ENCODE measurements at places on chromosomes 12 and 14. TPM values are rescaled to one million over a fixed set of nuclear protein-coding genes. Genes with fewer than 3 reads are reported as not detected.
A peak's percentile ranks its signal among the peaks of the same experiment; 100 is the strongest.

GRCh38 chr12:12167847-12168246 is 97.1 kb downstream of the BCL2L14 start:
- H3K27me3 ChIP-seq: no peaks in the 10 kb centered on the region
- DNase-seq: no peak
- peaks cover 24% of the 10 kb centered on the region for H3K4me1 ChIP-seq
- H3K4me3 ChIP-seq: no peak overlapping the region
- peaks cover 6% of the 10 kb centered on the region for H3K36me3 ChIP-seq
- H3K27ac ChIP-seq: no peak overlapping the region

DNA sequence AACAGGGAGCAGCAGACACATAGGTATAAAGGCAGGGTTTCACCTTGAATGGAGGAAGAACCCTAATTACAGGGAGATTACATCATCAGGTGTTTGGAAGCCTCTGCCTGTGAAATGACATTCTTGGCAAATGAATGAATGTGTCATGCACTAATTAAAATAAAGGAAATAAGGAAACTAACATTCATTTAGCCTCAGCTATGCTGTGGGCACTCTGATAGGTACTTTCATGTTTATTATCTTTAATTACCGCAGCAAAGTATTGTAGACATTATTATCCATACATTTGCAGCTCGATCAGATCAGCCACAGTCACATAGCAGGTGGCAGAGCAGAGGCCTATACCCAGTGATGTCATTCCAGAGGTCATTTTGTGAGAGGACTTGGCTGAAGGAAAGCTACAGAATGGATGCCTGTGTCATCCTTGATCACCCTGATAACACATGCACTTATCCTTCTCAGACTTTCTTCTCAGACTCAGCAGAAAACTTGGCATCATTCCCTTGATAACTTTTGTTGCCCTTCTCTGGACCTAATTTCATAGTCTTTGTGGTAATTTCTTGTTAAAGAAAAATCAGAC is 18.4 kb downstream of the ZNF664 start:
- peaks cover 43% of the 10 kb centered on the region for H3K4me1 ChIP-seq
- H3K36me3 ChIP-seq: peaks cover 13% of the 10 kb centered on the region
- no peak for DNase-seq
- H3K27ac ChIP-seq: no peak overlapping the region

The MMP17 gene
- 90.9 TPM for total RNA-seq

The WSCD2 gene
- 1.4 TPM for total RNA-seq

DNA sequence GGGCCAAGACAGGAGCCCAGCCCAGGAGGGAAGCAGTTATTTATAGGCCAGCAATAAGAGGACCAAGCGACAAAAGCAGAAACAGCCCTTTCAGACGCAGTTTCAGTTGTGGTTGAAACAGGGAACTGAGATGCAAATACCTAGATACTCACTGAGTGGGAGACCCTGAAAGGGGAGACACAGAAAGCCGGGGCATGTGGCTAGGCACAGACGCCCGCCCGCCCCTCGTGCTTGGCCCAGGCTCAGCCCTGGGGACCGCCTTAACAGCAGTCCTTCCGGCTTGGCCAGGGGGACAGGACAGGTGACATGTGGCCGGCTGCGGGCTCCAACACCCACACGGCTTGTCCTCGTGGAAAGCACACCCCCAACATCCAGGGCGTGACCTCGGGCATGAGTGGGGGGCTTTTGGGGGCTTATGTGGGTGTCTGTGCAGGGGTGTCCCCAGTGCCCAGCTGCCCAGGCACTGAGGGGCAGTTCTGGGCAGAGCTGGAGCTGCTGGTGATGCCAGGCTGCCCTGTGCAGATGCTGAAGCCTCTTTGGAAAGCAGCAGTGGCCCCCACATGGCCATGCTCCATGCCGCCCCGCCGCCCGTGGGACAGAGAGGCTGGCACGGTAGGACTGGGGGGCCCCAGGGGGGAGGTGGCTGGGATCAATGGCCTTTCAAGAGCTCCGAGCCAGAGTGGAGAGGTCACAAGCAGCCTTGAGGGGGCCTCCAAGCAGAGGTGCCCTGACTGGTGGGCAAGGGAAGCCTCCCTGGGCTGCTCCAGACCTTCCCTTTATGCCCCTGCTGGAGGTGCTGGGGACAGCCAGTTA is 2.1 kb downstream of the PLD4 start:
- no peak overlapping the region for H3K27ac ChIP-seq
- H3K4me3 ChIP-seq: no peak overlapping the region
- peaks cover 20% of the 10 kb centered on the region for H3K27me3 ChIP-seq
- DNase-seq: no peak

GRCh38 chr14:64266239-64266638 is 27.9 kb downstream of the ESR2 start:
- H3K27ac ChIP-seq: no peak overlapping the region
- H3K27me3 ChIP-seq: no peaks in the 10 kb centered on the region
- no peak for DNase-seq
- H3K4me3 ChIP-seq: no peak overlapping the region

The STYK1 gene
- not detected for total RNA-seq

The MYO1A gene
- 0.40 TPM for total RNA-seq

GRCh38 chr14:39310051-39310450 is 76.3 kb downstream of the MIA2 start:
- no peaks in the 10 kb centered on the region for H3K27me3 ChIP-seq
- H3K4me3 ChIP-seq: no peak overlapping the region
- no peaks in the 10 kb centered on the region for H3K36me3 ChIP-seq
- no peak overlapping the region for H3K27ac ChIP-seq
- no peaks in the 10 kb centered on the region for H3K4me1 ChIP-seq

The ANKS1B gene
- 8.4 TPM for total RNA-seq

DNA sequence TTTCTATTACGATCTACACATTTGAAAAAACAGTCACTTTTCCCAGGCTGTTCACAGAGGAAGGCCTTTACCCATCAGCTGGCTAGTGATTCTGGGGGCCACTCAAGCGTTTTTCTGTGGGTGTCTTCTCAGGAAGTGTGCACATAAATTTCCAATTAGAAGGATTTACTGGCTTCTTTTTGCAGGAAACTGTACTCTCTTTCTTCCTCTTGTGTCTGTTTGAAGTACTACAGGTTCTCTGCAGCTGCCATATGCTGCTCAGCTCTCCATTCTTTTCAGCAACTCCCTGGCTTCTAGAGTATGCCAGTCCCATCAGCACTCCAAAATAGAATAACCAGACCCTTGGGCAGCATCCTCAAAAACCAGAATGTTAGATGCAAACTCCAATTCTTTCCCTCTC is 110.4 kb upstream of the NAV3 start:
- no peaks in the 10 kb centered on the region for H3K4me1 ChIP-seq
- no peak overlapping the region for H3K27ac ChIP-seq
- no peaks in the 10 kb centered on the region for H3K27me3 ChIP-seq
- no peaks in the 10 kb centered on the region for H3K36me3 ChIP-seq

The LRRK2 gene
- 2.1 TPM for total RNA-seq

GRCh38 chr12:11561411-11561810 is 88.1 kb upstream of the ETV6 start:
- H3K36me3 ChIP-seq: no peaks in the 10 kb centered on the region
- H3K27ac ChIP-seq: no peak overlapping the region
- no peak for DNase-seq

DNA sequence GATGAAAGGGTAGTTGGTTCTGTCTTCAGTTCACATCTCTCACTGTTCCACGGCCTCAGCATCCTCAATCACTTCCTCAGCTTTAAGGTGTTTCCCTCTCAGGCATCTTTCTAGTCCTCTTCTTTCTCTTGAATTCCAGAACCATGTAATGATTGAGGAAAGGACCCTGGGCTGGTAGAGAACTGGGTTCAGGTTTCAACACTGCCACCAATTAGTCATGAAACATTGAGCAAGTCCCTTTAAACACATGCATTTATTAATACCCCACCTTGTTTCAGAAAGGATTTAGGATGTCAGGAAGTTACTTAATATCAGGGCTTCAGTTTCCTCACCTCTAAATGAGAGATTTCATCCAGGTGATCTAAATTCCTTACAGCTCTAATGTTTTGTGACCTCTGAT is 7.2 kb downstream of the DMAC2L start:
- no peak for DNase-seq
- H3K27ac ChIP-seq: no peak overlapping the region
- H3K4me3 ChIP-seq: no peak overlapping the region
- H3K4me1 ChIP-seq: peaks cover 9% of the 10 kb centered on the region

The TUNAR gene
- total RNA-seq: 4.4 TPM

The PLD4 gene
- total RNA-seq: 0.02 TPM

DNA sequence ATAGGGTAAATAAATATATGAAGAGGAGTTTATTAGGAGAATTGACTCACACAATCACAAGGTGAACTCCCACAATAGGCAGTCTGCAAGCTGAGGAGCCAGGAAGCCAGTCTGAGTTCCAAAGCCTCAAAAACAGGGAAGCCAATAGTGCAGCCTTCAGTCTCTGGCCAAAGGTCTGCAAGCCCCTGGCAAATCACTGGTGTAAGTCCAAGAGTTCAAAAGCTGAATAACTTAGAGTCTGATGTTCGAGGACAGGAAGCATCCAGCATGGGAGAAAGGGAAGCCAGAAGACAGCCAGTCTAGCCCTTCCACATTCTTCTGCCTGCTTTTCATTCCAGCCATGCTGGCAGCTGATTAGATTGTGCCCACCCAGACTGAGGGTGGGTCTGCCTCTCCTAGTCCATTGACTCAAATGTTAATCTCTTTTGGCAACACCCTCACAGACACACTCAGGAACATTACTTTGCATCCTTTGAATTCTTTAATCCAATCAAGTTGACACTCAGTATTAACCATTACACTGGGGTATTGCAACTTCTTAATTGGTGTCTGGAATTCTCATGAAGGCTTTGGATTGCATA is 736.5 kb upstream of the LMO3 start:
- H3K4me3 ChIP-seq: no peak overlapping the region
- no peaks in the 10 kb centered on the region for H3K36me3 ChIP-seq
- H3K27ac ChIP-seq: no peak overlapping the region
- peaks cover 8% of the 10 kb centered on the region for H3K4me1 ChIP-seq
- DNase-seq: no peak

The LIN7A gene
- 5.8 TPM for total RNA-seq

DNA sequence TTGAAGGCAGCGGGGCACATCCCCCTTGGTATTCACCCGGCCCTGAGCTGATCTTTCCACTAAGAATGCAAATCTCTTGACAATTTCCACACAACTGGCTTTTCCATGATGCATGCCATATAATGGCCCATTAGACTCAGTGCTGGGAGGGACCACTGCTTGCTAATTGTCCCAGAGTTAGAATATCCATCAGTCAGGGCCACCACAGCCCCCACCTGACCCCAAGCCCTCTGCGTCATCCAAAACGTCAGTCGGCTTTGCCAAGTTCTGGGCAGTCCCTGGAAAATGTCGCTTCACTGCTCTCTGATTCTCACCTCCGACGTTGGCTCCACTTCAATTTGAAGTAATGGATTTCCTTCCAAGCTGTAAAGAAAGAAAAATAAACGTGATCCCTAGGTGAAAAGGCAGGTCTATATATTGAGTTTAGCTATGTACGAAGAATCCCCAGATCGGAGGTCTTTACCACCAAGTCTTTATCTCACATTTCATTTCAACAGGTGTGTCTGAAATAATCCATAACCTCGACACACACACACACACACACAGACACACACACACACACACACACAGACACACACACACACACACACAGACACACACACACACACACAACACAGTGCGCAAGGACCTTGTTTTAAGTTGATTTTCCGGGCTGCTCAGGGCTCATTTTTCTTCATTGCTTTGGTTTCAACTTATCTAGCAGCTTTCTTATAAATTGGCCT is 165.5 kb upstream of the NOS1 start:
- H3K27me3 ChIP-seq: peaks cover 23% of the 10 kb centered on the region
- peaks cover 12% of the 10 kb centered on the region for H3K4me1 ChIP-seq
- no peak for DNase-seq

DNA sequence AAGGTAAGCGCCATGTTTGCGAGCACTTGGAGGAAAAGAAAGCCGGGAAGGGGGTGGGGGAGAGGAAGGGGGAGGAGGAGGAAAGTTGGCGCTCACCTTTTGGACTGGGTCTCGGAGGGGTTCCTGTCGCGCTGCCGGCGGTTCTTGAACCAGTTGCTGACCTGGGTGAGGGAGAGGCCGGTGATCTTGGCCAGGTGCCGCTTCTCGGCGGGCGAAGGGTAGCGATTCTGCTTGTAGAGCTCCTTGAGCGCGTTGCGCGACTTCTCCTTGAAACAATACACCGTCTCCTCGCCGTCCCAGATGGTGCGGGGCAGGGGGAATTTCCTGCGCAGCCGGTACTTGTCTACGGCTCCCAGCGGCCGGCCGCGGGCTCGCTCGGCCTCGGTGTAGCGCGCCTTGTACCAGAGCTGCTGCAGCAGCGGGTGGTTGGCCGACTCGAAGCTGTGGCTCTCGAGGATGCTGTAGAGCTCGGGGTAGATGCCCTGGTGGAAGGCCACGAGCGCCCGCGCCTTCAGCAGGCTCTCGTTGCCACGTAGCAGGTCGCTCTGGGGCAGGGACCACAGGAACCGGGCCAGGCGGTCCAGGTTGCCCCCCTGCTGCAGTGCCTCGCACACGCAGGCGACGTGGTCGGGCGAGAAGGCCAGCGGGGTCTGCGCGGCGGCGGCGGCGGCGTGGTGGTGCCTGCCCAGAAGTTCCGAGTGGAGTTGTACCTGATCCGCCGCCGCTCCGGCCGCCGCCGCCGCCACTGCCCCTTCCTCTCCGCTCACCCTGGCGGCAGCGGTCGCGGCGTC is 840 bp downstream of the SIX4 start:
- H3K4me3 ChIP-seq: peak overlapping the region; percentile 100
- peaks cover 22% of the 10 kb centered on the region for H3K4me1 ChIP-seq
- DNase-seq: peak; percentile 40
- H3K27ac ChIP-seq: no peak overlapping the region
- H3K27me3 ChIP-seq: peaks cover 71% of the 10 kb centered on the region

The CLEC2A gene
- not detected for total RNA-seq

DNA sequence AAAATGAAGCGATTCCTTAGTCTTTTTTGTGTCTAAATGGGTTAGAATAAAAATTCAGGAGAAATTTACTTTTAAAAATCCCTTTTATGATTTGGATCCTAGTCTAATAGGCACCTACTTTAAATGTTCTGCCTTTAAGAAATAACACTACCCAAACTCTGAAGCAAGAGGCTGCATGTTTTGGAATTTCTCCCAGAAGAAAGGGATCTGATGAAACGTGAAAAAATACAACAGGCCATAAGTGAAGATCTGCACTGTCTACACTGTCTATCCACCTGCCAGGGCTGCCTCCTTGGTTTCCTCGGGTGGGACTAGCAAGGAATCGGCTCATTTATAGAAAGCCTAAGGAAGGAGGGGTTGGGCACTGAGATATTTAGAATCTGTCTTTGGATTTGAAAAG is 22.1 kb downstream of the ACVR1B start:
- DNase-seq: no peak
- no peaks in the 10 kb centered on the region for H3K27me3 ChIP-seq
- H3K27ac ChIP-seq: no peak overlapping the region
- peaks cover 46% of the 10 kb centered on the region for H3K4me1 ChIP-seq

GRCh38 chr12:97466000-97466399 is 3.4 kb downstream of the RMST start:
- H3K27me3 ChIP-seq: peaks cover 59% of the 10 kb centered on the region
- DNase-seq: no peak
- no peak overlapping the region for H3K27ac ChIP-seq

The CLEC4C gene
- not detected for total RNA-seq

GRCh38 chr12:88093573-88093972 is 48.3 kb downstream of the CEP290 start:
- DNase-seq: no peak
- no peaks in the 10 kb centered on the region for H3K4me1 ChIP-seq
- peaks cover 11% of the 10 kb centered on the region for H3K36me3 ChIP-seq
- no peaks in the 10 kb centered on the region for H3K27me3 ChIP-seq
- H3K27ac ChIP-seq: no peak overlapping the region

The EFS gene
- 104 TPM for total RNA-seq

GRCh38 chr14:104226421-104227383 is 88.3 kb downstream of the KIF26A start:
- peak overlapping the region; percentile 52 for H3K27ac ChIP-seq
- no peak for DNase-seq
- no peaks in the 10 kb centered on the region for H3K27me3 ChIP-seq
- peaks cover 4% of the 10 kb centered on the region for H3K36me3 ChIP-seq

Data from neural crest cell (in vitro differentiated cells).